HEK293T (cell line): ENCODE measurements at places on chromosomes 4 and X.

DNA sequence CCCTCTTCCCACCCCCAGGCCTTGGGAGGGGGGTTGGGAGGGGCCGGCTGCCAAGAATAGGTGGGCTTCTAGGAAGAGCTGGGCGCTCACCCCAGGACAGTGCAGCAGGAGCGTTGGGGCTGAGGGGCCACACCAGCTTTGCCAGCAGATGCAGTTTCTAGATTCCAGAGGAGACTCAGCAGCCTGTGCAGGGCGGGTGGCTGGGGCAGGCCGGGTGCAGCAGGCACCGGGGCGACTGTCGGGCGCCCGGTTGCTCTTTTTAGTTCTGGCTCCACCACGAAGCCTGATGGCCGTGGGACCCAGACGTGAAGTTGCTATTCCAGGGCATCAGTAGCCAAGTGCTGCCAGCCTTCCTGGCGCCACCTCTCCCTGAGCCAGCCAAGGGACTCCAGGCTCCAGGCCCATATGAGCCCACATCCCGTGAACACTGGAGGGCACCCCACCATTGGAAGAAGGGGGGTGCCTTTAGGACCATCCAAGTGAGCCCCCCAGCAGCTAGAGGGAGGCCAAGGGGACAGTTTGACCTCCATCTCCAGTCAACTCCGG is 5.8 kb downstream of the SSR4 start:
- DNase-seq = no peak

DNA sequence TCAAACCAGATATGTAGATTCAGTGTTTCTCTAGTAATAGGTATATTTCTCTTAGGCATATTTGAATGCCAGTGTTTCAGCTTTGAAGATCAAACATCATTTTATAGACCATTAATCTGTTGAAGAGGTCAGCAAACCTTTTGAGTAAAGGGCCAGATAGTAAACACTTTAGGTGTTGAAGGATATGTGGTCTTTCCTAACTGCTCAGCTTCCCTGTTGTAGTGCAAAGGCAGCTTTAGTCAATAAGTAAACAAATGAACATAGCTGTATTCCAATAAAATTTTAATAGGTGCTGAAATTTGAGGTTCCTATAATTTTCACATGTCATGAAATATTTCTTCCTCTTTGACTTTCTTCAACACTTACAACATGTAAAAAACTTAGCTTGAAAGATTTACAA is 201.6 kb downstream of the ADGRL3 start:
- DNase-seq = no peak

DNA sequence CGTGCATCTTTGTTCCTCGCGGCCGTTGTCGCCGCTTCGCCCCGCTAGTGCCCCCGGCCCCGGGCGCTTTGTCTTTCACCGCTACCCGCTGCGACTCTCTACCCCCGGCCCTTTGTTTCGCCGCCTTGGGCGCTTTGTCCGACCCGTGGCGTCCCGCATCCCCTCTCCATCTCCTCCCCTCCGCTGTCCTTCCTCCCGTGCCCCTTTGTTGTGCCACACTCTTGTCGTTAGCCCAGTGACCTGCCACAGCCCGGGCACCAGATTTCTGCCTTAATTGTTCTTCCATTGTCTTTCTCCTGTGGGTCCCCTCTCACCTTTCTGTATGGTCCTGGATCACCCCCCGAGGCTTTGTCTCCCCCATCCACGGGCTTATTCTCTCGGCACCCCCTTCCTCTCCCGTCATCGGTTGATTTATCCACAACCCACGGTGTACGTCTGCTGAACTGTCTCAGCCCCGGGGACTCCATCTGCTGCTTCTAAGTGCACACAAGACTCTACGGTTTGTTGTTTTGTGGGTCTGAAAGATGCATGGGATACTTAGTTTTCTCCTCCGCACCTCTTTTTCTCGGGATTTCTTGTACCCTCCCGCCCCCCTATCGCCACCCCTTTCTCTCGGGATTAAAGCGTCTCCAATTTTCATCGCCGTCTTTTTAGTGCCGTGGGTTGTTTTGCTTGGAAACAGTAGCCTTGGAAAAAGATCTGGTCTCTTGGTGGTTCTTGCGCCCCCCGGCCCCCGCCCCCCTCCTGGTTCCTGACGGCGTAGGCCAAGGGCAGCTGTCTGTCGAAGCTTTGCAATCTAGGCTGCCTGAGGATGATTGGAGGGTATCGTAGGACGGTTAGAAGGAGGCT is 783 bp downstream of the RBPJ start:
- no peak for DNase-seq

DNA sequence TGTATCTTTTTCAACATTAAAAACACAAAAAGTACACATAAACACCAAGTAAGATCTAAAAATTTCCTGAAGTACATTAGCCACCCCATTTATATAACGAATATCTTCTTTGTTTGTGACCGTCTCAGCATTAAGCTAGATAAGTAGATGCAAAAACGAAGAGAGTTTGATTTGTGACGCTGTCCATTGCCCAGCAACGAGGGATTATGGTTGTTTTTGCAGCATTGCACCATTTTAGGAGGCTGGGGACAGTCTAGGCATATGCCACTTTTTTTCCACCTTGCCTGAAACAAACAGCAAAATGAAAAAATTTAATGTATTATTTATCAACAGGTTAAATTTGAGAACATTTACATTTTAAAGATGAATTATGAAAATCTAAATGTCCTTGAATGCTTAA is 12.0 kb upstream of the IGSF1 start:
- DNase-seq = no peak

DNA sequence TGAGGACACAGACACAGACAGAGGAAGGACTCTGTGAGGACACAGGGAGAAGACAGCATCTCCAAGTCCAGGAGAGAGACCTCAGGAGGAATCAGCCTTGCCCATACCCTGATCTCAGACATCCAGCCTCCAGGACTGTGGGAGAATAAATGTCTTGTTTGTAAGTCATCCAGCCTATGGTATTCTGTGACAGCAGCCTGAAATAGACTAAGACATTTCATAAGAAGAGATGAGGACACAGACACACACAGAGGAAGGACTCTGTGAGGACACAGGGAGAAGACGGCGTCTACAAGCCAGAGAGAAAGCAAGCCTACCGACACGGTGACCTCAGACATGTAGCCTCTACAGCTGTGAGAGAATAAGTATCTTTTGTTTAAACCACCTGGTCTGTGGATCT is 112.1 kb downstream of the DHRSX start:
- DNase-seq = no peak

DNA sequence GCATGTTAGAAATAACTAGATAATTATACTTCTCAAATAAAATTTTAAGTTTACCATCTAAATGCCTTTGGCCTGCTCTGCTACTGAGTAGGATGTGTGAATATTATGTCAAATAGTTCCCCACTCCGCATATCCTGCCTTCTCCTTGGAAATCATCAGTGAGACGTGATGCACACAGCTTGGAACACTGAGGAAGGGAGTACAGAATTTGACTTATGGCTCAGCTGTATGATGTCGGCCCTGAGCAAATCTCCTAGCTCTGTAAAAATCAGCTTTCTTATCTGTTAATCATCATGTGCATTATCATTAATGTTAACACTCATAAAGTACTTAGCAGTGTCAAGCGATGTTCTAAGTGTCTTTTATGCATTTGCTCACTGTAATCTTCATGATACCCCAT is 241.0 kb upstream of the ANKRD50 start:
- no peak for DNase-seq

DNA sequence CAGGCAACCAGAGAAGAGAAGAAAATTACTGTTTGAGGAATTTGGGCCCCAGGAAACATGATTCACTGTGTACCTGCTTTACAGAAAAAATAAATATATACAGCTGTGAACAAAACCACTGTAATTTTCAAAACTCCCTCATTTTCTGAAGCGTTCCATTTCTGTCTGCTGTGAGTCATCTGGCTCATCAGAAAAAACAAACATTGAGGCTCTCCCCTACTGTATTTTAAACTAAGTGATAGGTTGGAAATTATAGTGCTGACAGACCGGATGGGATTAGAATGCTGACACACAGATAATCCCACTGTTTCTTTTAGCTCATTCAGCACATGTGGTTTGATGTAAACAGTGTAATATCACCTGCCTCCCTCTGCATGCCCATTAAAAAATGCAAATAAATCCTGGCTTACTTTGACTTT is 847.0 kb downstream of the TRIML1 start:
- DNase-seq = no peak

DNA sequence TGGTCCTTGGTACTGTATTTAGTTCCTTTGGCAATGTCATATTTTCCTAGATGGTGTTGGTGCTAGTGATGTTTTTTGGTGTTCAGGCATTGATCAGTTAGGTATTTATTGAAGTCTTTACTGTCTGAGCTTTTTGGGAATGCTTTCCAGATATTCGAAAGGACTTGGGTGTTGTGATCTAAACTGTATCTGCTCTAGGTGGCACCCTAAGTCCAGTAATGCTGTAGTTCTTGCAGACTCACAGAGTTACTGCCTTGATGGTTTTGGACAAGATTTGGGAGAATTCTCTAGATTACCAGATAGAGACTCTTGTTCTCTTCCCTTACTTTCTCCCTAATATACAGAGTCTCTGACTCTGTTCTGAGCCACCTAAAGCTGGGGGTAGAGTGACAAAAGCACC is 513.6 kb upstream of the PITX2 start:
- no peak for DNase-seq

DNA sequence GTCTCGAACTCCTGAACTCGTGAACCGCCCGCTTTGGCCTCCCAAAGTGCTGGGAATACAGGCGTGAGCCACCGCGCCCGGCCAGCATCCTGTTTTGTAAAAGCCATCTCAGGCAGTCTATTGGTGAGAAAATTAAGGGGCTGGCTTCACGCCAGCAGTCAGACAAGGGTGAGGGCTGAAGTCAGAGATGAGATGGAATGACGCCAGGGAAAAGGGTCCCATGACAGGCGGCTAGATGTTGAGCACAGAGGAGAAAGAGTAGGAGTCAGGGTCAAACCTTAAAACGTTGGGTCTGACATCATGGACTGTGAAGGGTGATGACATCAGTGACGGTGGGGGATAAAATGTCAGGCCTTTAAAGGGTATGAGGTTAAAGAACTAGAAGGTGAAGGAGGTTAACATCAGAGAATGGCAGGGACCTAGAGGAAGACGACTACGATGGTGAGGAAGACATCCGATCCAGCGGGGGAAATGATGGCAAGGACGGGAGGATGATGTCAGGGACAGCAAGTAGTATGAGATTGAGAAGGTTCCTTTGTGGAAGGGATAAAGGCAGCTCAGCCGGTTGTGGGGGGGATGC is 504 bp upstream of the RBM3 start:
- DNase-seq = peak; percentile 58

- no peak for DNase-seq
Measured at GRCh38 chr4:39571054-39571453, 43.8 kb upstream of the UGDH start.

DNA sequence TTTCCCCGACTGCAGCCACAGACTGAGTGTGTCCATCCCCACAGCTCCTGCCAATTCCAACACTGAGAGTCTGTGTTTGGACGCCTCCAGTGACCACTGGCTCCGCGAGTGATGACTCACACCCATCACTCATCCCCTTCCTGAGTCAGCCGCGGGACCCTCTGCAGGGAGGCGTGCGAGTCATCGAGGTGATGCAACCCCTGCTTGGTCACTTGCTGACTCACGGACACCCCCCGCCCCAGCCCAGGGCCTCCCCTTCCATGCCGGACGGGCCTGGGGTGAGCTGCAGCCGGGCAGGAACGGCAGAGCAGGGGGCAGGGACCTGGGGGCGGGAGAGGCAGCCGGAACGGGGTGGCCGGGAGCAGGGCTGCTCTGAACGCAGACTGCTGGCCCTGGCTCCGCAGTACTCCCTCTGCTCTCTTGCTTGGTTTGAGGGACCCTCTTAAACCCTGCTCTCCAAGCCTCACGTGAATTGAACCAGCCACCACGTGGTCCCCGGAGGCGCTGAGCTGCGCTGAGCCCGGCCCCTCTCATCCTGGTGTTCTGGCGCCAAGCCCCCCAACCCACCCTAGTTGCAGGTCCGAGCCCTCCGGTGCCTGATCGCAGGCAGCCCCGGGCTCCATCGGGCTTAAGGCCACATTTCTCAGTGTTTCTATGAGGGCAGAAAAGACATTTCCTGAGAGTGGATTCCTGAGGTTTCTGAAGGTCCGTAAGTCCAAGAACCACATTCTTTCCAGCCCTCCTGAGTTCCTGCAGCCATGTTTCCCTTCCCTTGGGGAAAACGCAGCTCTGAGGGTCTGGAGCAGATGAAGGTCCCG is 32.4 kb downstream of the FGFRL1 start:
- DNase-seq = no peak

GRCh38 chrX:68710870-68711576 is 63.6 kb downstream of the STARD8 start:
- peak; percentile 74 for DNase-seq

DNA sequence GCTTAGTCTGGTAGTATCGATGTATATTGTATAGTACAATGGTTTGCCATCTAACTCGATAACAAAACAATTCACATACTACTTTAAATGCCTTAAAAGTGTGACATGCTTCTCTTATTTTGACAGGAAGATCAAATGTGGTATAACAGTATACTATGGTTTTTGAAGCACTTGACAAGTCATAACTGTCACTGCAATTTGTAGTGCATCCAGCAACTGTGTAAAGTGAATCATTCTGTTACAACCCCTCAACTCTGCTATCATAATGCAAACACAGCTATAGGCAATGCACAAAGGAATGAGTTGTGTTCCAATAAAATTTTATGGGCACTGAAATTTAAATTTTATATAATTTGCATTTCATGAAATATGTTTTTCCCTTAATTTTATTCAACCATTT is 14.0 kb downstream of the RAP1GDS1 start:
- DNase-seq = no peak

DNA sequence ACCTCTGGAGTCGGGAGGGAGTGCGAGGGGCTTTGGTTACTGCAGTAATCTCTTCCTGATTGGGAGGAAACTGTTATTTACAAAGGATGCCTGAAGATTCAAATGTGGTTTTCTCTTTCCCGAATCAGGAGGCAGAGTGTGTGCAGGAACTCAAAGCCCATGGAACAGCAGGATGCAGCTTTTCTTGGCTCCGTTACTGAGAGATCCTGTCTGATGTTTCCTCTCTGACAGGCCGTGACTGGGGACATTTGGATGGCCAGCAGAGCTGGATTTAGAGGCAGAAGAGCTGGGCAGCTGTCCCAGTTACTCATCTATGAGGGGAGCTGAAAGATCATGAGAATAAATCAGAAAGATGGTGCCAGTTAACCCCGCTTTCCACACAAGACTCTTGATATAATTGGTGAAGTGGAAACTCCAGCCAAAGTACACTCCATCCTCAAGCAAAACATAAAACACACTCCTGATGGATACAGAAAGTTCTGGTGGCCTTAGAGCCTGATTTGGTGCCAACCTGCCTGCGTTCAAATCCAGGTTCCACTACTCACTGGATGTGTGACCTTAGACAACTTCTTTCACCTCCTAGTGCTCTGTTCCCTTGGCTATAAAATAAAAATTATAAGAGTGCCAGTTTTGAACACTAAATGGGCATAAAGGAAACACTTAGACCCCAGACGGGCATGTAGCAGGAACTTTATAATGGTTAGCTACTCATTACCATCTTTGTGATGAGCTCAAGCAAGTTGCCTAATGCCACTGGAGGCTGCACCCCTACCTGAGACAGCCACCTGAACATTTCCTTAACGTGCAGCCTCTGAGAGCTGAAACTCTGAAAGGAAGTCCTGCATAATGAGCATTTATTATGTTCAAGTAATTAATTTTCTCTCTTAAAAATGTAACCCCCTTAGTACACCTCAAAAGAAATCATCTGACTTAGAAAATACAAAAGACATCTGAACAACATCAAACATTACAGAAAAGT is 349.0 kb upstream of the GATB start:
- no peak for DNase-seq
